ENCODE measurements at places on chromosomes 12 and 14.

DNA sequence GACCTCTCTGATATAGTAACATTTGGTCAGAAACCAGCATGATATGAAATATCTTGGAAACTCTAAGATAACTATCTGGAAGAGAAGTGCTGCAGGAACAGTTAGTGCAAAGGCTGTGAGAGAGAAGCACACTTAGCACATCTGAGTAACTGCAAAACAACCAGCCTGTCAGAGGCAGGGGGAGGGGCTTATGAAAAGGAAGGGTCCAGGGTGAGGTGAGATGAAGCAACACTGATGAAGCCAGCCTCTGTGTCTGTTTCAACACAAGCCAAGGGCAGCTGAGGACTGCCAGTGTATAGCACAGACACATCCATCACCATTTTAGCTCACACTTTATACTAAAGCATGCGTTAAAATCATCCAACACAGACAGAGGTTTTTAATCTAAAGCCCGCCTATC lies 37.4 kb upstream of the OVCH1 start:
- no peak for DNase-seq

DNA sequence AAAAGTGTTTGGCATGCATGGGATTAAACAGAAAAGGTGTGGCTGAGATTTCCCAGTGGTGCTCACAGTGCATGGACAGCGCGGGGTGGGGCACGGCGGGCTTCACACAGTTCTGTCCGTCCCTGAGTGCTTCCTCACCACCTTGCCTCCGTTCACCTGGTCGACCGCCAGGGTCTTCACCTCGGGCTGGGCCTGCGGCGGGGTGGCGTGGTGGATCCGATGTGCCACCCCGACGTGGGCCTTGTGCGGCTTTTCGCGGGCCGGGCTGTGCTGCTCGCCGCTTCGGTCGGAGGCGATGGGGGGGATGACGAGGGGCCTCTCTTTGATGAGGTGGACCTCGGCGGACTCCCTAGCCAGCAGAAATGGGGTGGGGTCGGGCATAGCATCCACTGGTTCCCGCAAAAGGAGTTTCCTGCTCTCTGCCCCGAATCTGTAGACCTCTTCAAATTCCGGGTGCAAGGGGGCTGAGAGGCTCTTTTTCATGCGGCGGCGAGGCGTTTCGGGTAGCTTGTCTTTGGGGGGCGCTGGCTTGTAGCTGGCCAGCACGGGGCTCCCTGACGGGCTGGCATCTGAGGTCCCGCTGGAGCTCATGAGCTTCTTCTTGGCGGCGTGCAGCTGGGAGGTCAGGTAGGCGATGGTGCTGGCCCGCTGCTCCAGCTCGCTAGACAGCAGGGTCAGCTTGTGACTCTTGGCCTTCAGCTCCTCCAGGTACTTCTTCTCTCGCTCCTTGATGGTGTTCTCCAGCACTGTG lies 35.5 kb downstream of the CCDC92 start:
- DNase-seq: no peak

DNA sequence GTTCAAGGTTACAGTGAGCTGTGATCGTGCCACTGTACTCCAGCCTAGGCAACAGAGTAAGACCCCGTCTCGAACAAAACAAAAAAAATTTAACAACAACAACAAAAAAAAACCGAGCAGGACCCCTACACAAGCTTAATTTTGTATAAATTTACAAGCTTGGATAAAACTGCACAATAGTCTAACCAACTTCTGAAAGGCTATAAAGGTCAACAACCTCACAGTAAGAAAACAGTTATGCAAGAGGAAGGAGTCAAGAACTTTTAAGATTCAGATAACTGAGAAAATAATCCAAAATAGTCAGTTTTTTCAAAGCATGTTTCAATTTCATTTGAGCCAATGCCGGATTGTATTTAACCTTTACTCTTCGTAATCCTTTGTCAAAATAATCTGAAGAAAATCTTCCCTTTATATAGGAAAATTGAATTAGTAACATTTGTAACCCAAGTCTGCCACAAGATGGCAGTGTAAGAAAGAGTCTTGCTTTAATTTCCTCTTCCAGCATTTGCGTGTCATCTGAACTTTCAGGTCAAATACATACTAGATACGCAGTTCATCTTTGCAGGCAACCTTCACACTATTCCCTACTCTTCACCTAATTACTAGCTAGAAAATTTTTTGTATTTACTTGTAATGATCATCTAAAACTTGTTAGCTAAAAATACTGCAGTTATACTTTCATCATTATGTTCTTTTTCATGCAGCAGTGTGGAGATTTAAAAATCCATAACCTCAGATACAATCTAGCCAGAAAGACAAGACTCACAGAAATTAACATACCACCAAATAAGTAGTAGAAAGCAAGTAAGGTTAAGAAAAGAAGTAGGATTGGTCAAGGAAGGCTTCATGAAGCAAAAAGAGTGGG lies 5.8 kb downstream of the CCNB1IP1 start:
- DNase-seq: no peak

DNA sequence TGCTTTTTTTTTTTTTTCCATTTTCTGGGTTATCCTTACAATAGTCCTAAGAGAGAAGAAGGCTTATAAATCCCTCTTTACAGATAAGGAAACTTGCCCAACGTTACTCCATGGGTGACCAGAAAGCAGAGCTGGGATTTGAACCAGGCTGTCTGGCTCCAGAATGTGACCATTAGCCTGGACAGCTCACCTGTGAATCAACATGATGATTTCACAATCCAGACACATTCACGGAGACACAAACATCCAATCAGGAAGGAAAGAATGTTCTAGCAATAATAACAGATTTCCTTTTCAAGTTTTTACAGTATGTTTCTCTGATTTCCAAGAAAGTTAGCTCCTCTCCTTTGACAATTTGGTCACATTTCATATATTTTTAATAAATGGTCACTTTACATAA lies 118.3 kb downstream of the GALC start:
- no peak for DNase-seq

DNA sequence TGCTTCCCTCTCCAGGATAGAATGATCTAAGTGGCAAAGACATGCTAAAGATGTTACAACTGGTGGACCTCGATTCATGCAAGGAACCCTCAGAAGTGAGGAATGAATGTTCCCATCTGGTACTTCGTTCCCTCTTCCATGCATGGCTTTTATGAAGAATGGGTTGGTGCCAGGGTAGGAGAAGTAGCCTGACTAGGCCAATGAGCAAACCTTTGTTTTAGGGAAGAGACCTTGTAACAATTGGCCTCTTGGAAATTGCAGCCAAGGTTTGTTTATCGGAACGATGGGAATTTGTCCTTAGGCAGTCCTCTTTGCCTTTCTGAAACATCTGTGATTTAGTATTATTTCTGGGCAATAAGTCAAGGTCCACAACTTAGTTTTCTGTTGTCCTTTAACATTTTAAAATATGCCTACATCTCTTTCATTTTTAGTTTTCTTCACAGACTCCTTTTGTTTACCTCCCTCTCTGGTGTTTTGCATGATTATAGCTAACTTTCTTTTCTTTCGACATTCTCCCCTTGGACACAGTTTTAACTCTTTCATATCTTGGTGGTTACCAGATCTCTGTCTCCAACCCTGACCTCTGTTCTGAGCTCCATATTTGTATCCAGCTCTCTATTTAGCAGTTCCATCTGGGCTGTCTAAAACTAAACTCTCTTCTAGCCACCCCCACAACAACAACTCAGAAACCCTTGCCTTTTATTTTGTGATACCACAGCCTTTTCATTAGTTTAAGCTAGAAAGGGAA lies 70.0 kb downstream of the DIP2B start:
- DNase-seq: peak; percentile 79

- DNase-seq: no peak
Observed at GRCh38 chr14:34785223-34786006, 71.0 kb upstream of the CFL2 start.

DNA sequence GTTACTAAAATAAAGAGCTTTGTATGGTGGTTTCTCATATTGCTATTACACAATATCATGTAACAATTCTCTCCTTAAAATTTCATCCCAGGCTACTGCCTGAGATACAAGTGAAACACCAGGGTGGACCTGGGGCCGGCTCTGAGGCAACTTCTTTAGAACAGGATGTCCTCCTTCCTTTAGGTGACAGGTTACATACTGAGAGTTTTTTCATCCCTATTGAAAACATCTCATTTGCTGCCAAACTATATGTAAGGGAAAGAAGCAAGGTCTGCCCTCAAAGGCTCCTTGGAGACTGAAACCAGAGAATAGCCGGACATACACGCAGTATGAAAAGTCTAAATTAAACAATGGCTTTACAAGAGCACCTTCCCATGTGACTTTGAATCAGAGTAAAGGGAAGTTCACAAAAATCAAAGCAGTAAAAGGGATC lies 139.9 kb downstream of the DUSP6 start:
- DNase-seq: no peak

GRCh38 chr12:19886639-19887064 lies 447.4 kb downstream of the AEBP2 start:
- no peak for DNase-seq

DNA sequence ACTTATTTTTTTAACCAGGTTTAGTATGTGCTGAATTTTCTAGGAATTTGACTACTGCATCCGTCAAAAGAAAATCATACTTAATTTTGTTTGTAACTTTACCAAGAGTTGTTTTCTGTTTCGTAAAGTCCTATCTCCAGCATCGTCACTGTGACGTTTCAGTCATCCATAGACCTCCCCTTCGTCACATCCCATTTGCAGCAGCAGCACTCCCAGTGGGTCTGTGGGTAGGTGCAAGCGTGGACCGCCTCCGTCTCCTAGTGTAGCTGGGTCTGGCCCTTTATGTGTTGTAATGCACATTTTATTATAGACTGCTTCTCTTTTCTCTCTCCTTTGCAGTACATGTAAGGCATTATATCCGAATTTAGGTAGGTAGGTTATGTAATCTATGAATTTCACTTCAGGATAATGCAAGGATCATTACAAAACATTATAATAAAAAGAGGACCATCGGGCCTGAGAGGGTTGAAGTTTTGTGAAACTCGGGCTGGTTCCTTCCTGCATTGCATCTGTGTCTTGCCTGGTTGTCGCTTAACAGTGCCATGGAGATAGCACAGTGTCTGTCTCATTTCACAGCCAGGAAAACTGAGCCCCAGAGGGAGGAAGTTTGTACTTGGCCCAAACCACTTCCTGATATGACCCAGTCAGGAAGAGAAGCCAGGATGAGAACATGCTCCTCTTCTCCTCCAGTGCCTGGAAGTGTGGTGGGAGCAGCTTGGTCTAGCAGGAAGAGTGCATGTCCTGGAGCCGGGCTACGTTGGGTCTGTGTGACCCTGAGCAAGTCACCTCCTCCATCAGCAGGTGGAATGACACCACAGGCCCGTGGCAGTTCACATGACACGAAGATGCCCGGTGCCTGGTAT lies 41.3 kb downstream of the EVL start:
- no peak for DNase-seq

GRCh38 chr12:77571127-77571526 lies 259.6 kb upstream of the NAV3 start:
- DNase-seq: no peak

DNA sequence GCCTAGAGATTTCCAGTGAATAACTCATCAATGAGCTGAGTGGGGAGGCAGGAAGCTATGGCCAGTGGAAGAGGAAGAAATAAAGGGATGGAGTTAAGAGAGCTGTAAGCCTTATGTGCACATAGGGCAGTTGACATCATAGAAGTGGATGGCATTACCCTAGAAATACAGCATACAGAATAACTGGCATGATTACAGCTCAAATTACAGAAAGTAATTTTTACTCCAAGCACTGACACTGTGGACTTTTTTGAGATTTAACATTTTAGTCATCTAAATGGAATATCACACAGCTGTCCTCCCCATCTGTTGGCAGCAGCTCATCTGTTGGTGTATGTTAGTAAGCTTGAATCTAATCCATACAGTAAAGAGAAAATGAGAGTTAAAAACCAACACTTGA lies 5.4 kb upstream of the IPO8 start:
- no peak for DNase-seq

GRCh38 chr12:7497661-7498060 lies 5.9 kb downstream of the CD163 start:
- DNase-seq: no peak

- peak; percentile 78 for DNase-seq
Observed at GRCh38 chr12:47236109-47236714, 156.5 kb upstream of the AMIGO2 start.

DNA sequence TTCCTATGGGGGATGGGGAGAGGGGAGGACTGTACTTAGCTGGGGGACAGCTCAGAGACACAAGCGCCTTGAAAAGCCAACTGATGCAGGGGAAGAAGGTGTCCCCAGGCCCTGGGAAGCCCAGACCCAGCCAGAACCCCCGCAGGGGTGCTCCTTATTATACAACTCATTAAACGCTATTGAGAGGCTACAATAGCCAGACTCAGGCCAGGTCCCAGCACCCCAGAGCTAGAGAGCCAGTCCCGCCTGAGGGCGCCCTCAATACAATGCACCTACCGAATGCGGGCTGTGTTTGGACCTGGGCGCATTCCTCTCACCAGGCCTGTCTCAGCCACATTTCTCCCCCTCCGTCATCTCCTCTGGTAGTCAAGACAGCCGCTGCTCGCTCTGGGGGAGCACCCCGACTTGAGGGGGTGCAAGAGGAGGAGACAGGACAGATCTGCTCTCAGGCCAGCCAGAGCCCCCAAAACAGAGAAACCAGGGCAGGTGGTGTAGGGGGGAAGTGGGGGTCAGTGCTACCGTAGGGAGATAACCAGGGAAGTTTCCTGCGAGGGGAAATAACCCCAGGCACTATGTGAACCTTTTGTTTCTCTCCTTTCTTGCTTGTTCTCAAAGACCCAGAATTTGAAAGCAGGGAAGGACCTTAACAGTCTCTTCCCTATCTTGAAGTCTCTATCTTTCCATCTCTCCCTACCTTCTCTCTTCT lies 6.1 kb upstream of the ASIC1 start:
- DNase-seq: no peak

DNA sequence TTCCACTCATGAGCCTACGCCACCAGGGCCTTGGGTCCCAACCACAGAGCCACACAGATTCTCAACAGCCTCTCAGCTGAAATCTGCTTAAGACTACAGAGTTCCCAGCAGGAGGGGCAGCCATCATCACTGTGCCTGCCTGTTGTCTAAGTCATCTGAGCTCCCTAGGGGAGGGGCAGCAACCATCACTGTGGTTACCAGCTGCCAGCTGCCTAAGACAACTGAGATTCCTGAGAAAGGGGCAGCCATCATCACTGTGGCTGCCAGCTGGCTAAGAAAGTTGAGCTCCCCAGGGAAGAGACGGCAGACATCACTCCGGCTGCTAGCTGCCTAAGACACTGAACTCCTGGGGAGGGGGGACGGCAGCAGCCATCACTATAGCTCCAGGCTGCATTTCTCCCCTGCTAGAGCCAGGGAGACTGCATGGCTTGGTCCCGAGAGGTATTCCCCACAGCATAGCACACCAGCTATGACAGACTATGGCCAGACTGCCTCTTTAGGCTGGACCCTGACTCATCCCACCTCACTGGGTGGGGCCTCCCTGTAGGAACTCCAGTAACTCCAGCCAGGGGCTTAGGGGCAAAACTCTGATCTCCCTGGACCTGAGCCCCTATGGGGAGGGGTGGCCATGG lies 37.2 kb upstream of the C14orf132 start:
- DNase-seq: peak; percentile 12

- DNase-seq: no peak
Observed at GRCh38 chr14:41758011-41758665, 151.5 kb downstream of the LRFN5 start.

DNA sequence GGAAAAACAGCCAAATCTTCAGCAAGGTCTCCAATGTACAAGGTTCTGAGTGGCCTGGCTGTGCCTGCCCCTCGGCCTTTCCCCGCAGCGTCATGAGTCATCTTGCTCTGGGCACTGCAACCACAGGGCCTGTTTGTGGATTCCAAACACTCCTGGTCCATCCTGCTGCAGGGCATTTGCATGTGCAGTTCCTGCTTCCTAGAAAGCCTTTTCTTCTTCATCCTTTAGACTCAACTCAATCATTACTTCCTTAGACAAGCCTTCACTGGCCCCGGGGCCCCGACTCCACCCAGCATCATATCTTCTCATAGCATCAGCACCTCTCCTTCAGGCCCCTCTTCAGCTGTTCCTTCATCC lies 101.8 kb upstream of the EGLN3 start:
- DNase-seq: no peak

GRCh38 chr12:5200278-5201087 lies 156.8 kb downstream of the KCNA5 start:
- no peak for DNase-seq
